ENCODE measurements at places on chromosomes 2 and 18. TPM values are rescaled to one million over a fixed set of nuclear protein-coding genes. Genes with fewer than 3 reads are reported as not detected.

Gene PSD4
- total RNA-seq, result 0.24 TPM

- no peaks in the 10 kb centered on the region for H3K36me3 ChIP-seq
- no peaks in the 10 kb centered on the region for H3K27me3 ChIP-seq
- peak; percentile 18 for DNase-seq
- H3K27ac ChIP-seq, result no peak overlapping the region
- no peak overlapping the region for H3K4me3 ChIP-seq
Measured at GRCh38 chr2:215966951-215967350, 46.4 kb downstream of the MREG start.

DNA sequence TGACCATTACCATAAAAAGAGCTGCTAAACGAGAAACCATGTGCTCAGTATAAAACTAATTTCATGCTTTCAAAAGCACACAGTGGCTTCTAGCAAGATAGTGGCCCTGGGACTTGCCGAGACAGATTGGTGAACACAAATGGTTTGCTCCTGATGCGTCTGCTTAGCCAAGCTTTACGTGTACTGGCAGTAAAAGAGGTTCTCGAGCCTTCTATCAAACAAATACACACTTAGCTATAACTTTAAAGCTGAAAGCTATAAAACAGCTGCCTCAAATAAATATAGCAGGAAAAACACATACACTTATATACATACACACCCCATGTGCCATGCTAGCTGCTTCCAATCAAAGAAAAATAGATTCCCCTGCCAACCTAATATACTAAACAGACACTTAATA is 117.0 kb downstream of the ZNF385B start:
- H3K36me3 ChIP-seq, result no peaks in the 10 kb centered on the region
- no peak overlapping the region for H3K4me3 ChIP-seq
- H3K4me1 ChIP-seq, result no peaks in the 10 kb centered on the region
- peaks cover 6% of the 10 kb centered on the region for H3K27me3 ChIP-seq

DNA sequence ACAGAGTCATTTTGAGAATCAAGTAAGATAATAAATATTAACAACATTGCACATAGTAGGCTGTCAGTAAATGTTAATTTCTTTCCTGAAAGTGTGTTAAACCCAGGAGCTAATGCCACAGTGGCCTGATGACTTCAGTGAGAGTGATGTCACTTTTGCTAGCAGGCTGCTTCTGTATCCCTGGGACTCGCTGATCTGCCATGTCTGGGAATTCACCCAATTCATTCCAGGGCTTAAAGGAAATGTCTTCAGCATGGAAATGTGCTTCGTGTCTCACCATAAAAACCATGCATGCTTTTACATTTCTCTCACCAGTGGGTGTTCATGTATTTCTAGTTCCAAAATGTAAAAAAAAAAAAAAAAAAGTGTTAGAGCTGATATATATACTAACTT is 56.8 kb upstream of the MAPRE3 start:
- H3K27ac ChIP-seq, result no peak overlapping the region
- no peak overlapping the region for H3K4me3 ChIP-seq
- peaks cover 55% of the 10 kb centered on the region for H3K27me3 ChIP-seq
- H3K36me3 ChIP-seq, result no peaks in the 10 kb centered on the region
- DNase-seq, result no peak

Measured in endothelial cell of umbilical vein (primary cell).